ENCODE measurements at places on chromosomes 16 and 17.

DNA sequence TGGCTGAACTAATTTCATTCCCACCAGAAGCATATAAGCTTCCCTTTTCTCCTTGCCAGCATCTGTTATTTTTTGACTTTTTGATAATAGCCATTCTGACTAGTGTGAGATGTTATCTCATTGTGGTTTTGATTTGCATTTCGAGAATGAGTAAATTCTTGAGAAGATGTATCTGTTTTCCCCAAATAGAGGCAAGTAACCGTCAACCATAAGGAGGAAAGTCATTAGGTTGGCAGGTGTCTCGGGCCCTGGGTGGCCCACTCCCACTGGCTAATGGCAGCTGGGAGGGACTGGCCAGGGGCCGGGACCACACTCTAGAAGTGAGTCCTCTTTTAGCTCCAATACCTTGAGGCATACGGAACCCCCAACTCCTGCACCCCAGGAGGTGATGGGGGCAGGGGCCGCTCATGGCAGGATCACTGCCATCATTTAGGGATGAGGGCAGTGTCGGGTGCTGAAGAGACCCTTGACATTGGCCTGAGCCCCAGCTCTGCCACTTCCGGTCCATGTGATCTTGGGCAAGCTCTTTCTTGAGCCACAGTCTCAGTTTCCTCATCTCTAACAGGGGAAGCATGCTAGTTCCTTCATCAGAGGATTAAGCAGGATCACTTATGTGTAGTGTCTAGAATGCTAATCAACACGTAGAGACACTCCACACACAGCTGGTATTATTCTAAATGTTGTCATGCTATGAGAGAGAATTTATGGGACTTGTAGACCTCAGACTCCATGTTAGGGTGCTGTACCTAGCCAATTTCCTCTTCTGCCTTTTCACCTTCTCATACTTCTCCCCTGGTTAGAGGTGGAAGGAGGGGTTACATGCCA lies 44.3 kb downstream of the RGS9 start:
- DNase-seq: no peak

DNA sequence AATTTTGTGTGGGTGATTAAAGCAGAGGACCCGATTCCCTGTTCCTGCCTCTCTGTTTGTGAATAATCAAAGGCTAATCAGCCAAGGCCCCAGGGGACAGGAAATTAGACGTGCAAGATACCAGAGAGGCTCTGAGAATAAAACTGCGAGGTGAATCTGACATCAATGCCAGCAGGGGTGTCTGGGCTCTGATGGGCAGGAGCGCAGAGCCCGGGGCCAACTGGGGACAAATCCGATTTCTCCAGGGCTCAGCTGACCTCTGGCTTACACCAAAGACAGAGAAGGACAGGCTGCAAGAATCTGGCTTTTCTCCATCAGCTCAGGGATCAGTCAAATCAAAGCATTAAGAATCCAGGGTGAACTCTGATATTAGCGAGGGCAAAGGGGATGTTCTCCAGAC lies 174.3 kb downstream of the XYLT1 start:
- no peak for DNase-seq

- no peak for DNase-seq
Observed at GRCh38 chr17:72223866-72224291, 103.1 kb downstream of the SOX9 start.

DNA sequence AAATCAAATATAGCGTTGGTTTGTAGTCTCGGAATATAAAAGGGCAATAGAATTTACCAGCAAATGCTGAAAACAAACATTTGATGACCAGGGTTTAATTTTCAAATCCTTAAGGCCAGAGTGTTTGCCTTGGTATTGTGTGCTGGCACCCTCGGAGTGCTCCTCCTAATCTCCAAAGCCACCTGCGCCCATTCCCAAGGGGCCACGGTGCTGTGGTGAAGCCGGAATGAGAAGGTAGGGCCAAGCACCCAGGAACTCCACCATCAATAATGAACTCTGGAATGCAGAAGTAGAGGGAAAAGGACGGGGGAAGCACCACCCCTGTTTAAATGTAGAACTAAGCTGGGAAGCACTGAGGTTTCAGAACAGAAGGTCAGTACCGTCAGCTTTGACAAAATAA lies 51.9 kb downstream of the COG7 start:
- DNase-seq: no peak

GRCh38 chr16:24957887-24958286 lies 57.3 kb downstream of the ARHGAP17 start:
- DNase-seq: no peak

- DNase-seq: peak; percentile 49
Observed at GRCh38 chr16:30112197-30113030, 923 bp downstream of the GDPD3 start.

DNA sequence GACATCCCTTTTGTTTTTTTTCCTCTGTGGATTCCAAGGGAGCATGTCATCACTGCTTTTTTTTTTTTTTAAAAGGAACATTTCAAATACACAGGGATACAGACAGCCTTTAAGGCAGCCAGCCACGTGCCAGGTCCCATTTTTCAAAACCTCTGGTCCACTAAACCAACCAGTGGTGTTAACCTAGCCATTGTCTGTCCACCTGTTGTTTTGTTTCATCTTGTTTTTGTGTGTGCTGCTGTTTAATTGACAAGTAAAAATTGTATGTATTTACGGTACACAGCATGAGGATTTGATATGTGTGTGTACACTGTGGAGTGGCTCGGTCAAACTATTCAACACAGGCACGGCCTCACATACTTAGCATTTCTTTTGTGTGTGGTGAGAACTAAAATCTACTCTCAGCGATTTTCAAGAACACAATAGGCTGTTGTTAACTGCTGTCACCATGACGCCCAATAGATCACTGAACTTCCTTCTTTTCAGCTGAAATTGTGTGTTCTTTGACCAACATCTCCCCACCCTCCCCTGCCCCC lies 19.2 kb downstream of the TMEM114 start:
- DNase-seq: no peak

GRCh38 chr17:17119106-17119505 lies 76.8 kb downstream of the MPRIP start:
- DNase-seq: no peak

DNA sequence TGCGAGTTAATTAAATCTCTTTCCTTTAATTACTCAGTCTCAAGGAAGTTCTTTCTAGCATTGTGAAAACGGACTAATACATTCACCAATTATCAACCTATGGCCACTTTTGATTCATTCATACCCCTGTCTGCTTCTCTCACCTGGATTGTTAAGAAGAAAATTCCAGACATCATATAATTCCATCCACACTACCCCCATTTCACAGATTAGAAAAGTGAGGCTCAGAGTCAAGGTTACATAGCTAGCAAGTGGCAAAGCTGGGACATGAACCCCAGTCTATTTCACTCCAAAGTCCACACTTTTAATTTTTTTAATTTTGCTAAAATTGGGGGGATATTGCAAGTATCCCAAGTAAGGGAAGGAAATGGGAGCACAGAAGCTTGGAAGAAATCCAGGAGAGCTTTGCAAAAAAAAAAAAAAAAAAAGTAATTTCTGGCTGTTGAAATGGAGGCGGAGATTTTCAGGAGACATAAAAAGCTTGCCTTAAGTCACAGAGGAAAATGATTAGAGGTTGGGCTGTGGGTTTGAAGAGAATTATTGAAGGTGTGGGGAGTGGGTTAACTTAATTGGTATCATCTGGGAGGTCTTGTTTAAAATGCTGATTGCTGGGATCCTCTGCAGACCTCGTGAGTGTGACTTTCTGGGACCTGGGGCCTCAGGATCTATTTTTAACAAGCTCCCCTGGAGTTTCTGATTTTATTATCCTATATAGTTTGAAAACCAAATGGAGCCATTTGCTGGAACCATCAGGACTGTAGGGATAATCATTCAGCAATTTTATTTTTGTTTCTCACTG lies 42.3 kb upstream of the ZKSCAN2 start:
- no peak for DNase-seq

DNA sequence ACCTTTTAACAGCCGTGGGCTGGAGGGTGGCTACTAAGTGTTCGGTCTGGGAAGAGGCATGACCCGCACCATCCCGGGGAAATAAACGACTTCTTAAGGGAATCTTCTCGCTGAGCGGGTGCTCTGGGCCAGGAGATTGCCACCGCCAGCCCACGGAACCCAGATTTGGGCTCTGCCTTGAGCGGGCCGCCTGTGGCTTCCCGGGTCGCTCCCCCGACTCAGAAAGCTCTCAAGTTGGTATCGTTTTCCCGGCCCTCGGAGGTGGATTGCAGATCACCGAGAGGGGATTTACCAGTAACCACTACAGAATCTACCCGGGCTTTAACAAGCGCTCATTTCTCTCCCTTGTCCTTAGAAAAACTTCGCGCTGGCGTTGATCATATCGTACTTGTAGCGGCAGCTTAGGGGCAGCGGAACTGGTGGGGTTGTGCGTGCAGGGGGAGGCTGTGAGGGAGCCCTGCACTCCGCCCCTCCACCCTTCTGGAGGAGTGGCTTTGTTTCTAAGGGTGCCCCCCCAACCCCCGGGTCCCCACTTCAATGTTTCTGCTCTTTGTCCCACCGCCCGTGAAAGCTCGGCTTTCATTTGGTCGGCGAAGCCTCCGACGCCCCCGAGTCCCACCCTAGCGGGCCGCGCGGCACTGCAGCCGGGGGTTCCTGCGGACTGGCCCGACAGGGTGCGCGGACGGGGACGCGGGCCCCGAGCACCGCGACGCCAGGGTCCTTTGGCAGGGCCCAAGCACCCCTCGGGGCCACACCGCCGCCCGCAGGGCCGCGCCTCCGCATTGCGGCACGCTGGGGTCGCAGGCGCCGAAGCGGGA lies 3.6 kb upstream of the CBX4 start:
- DNase-seq: no peak

DNA sequence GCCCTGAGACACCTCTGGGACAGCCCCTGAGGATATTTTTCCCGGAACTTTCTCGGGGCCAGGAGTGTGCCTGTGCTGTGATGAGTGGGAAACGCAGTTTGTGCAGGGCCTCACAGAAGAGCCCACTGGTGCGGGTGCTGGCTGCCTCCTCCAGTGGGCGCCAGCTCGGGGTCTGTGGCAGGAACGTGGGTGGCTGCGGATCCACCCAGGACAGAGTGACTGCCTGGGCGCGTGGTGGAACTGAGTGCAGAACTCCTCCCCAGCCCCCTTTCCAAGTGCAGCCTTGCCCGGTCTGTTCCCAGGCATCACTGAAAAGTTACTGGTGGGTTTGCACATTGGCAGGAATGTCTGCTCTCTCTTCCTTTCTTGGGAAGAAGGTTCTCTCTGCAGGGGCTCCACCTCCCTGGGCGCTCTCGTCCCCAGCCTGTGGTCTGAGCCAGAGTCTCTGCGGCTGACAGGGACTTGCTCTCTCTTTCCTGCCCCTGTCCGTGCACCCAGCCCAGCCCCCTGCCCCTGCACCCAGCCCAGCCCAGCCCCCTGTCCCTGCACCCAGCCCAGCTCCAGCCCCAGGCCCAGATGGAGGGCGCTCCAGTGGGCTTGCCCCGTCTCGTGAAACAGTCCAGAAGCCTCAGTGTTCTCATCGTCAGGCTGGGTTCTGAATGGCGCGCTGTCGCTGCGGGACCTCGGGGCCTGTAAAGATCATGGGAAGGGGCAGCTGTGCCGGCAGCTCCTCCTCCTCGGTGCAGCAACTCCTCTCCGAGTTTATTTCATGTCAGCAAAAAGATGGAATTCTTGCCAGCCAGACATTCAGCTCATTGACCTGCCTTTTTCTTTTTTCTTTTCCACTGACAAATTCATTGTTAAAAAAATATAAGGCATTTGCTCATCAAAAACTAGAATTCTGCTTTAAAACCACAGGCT lies 117.5 kb downstream of the BANP start:
- no peak for DNase-seq

DNA sequence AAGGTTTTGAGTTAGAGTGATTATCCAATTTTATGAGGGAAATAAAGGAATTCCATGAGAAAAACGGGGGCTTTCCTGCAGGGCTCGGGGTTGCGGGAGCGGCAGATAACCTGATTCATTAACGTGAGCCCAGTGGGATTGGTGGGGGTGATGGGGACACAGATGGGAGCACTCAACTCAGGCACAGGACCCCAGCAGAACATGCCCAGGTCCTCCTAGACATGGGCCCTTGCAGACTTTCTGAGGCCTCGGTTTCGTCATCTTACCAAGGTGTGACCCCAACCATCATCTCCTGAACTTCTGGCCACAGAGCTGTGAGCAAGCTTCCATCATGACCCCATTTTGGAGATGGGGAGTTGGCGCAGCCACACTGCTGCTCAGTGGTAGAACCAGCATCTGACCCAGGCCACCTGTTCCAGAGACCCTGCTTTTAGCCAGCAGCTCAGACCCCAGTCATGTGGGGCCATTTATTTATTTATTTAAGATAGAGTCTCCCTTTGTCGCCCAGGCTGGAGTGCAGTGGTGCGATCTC lies 22.3 kb downstream of the CARHSP1 start:
- DNase-seq: no peak

DNA sequence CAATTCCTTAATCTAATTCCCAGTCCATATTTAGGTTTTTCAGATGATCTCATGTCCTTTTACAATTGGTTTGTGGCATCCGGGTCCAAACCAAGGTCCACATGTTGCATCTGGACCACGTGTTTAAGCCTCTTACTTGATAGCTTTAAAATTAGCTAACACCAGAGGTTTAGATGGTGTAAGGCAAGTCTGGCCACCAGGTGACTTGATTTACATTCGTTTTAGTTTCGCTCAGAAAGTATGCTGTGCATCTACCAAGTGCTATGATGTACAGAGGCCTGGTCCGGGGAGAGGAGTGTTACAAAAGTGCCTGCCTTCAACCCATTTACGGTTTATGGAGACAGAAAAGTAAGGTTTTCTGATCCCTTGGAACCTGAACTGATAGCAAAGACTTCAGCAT lies 878 bp upstream of the DNAJA2 start:
- no peak for DNase-seq

DNA sequence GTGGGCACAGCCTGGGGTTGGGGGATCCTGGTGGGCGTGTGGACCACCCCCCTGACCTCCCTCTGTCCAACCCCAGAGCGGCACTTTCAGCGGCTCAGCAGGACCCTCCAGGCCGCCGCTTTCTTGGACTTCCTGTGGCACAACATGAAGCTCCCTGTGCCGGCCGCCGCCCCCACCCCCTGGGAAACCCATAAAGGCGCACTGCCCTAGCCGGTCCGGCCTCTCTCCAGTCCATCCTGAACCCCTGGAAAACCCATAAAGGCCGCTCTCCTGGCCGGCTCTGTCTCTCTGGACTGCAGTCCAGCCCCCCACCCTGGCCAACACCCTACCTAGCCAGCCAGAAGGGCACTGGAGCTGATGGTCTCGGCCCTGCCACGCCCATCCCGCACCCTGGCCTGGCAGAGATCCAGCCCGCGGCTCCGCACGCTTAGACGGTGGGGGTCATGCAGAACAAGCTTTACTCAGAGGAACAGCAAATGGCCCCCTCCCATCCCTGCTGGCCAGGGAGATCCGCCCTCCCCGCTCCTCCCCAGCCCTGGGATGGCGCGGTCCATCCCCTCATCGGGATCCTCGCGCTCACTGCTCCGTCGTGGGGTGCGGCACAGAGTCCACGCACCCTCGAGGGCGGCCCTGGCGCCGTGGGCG lies 2.7 kb downstream of the NOXO1 start:
- DNase-seq: no peak

GRCh38 chr16:47132308-47132707 lies 11.4 kb downstream of the NETO2 start:
- DNase-seq: no peak

GRCh38 chr17:82097919-82098168 lies 192 bp downstream of the FASN start:
- no peak for DNase-seq

All from PC-9 (cell line).